Calu3 (cell line): ENCODE measurements at places on chromosomes 5 and 9. TPM values are rescaled to one million over a fixed set of nuclear protein-coding genes. Genes with fewer than 3 reads are reported as not detected.

PCDHGA12 gene
- 2.1 and 2.9 TPM in 2 replicates for total RNA-seq

DNA sequence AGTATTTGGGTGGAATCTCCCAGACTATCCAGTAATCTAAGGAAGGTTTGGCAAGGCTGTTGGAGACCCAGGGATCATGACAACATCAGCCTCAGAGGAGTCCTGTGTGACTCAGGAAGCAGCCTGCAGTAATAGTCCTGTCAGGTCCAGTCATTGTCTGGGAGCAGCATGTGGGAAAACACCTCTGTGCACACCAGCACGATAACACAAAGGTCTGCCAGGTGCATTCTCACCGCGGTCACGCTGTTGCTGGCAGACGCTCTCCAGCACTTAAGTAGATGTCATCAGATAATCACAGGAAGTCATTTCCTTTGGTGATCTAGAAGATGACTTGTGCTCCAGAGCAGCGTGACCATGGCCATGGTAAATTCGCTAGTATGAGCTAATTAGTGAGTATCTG is 99.2 kb upstream of the IQGAP2 start:
- no peak overlapping the region for H3K27ac ChIP-seq
- H3K36me3 ChIP-seq, result no peaks in the 10 kb centered on the region
- H3K4me3 ChIP-seq, result no peak overlapping the region
- H3K27me3 ChIP-seq, result no peaks in the 10 kb centered on the region

GRCh38 chr5:64156261-64156660 is 9.4 kb upstream of the RNF180 start:
- peaks cover 53% of the 10 kb centered on the region for H3K27me3 ChIP-seq
- no peak overlapping the region for H3K4me3 ChIP-seq
- DNase-seq, result no peak
- no peak overlapping the region for H3K27ac ChIP-seq

- H3K36me3 ChIP-seq, result peaks cover 4% of the 10 kb centered on the region
- H3K27me3 ChIP-seq, result no peaks in the 10 kb centered on the region
- no peak for DNase-seq
- no peak overlapping the region for H3K4me3 ChIP-seq
- H3K27ac ChIP-seq, result no peak overlapping the region
These were observed 216.2 kb upstream of the S1PR3 start for GRCh38 chr9:88775037-88775471.

- peak; percentile 15 for DNase-seq
- no peak overlapping the region for H3K4me3 ChIP-seq
- no peaks in the 10 kb centered on the region for H3K27me3 ChIP-seq
These were observed 52.4 kb downstream of the SLC44A1 start for GRCh38 chr9:105296877-105297287.

GRCh38 chr9:121196389-121196788 is 5.3 kb downstream of the RAB14 start:
- H3K27ac ChIP-seq, result no peak overlapping the region
- H3K4me1 ChIP-seq, result peaks cover 33% of the 10 kb centered on the region
- peaks cover 16% of the 10 kb centered on the region for H3K36me3 ChIP-seq
- no peaks in the 10 kb centered on the region for H3K27me3 ChIP-seq

DNA sequence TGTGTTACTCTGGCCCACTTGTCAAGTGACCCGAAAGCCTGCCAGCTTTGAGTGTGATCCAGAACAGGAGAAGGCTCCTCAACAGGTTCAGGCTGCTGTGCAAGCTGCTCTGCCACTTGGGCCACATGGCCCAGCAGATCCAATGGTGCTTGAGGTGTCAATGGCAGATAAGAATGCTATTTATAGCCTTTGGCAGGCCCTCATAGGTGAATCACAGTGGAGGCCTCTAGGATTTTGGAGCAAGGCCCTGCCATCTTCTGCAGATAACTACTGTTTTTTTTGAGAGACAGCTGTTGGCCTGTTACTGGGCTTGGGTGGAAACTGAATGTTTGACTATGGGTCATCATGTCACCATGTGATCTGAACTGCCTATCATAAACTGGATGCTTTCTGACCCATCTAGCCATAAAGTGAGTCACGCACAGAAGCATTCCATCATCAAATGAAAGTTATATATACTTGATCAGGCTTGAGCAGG is 180.8 kb downstream of the CARTPT start:
- H3K4me1 ChIP-seq, result no peaks in the 10 kb centered on the region
- DNase-seq, result no peak
- H3K4me3 ChIP-seq, result no peak overlapping the region
- no peaks in the 10 kb centered on the region for H3K36me3 ChIP-seq
- no peak overlapping the region for H3K27ac ChIP-seq

DNA sequence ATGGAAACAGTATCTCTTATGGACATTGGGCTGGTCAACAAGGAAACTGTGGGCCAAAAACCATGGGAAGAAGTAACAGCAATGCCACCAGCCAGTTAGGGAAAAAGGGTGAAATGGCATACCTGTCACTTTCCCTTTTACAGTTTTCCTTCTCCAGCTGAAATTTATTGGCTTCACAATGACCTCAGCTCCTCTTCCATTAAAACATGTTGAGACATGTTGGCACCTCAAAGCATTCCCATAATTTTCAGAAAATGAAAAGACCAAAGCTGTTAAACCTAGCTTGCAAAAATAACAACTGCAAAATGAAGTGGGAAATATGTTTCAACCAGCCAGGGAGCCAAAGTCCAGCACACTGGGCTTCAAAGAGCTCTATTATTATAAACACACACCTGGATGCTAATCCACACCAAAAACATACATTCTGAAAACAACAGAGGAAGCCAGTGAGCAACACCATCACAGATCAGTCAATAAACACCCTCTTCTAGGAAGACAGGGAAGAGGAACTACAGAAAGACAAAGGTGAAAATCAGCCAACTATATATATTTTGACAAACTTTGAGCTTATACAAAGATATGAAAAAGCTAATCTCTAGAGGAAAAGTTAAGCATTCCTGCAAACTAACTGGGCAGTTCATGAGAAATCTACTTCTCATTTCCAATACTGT is 78.4 kb upstream of the PTGER4 start:
- H3K4me3 ChIP-seq, result no peak overlapping the region
- H3K4me1 ChIP-seq, result no peaks in the 10 kb centered on the region
